ENCODE measurements at places on chromosomes 13 and 19. TPM values are rescaled to one million over a fixed set of nuclear protein-coding genes. Genes with fewer than 3 reads are reported as not detected.

Gene NAPSA
- 1.8 TPM for polyA plus RNA-seq

- no peaks in the 10 kb centered on the region for H3K36me3 ChIP-seq
- H3K4me3 ChIP-seq, result no peak overlapping the region
- no peak overlapping the region for H3K27ac ChIP-seq
- no peaks in the 10 kb centered on the region for H3K27me3 ChIP-seq
Observed at GRCh38 chr19:17091758-17092333, 16.3 kb downstream of the MYO9B start.

DNA sequence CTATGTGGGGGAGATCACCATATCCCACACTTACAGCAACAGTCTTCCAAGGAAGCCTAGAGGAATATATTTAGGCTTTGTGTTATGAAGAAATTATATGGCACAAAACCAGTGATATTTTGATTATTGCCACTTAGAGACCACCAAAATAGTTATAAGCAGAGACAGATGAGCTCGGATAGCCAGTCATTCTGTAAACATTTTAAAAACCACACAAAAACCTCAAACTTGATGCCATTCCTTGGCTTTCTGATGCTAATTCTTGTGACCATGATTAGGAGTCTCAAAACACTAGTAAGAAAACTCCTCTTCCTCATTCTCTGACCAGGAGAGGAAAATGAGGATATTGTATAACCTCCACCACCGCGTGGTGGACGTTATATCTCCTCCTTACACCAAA is 496.4 kb downstream of the FOXO1 start:
- H3K4me3 ChIP-seq, result no peak overlapping the region
- H3K27ac ChIP-seq, result no peak overlapping the region
- H3K27me3 ChIP-seq, result no peaks in the 10 kb centered on the region

DNA sequence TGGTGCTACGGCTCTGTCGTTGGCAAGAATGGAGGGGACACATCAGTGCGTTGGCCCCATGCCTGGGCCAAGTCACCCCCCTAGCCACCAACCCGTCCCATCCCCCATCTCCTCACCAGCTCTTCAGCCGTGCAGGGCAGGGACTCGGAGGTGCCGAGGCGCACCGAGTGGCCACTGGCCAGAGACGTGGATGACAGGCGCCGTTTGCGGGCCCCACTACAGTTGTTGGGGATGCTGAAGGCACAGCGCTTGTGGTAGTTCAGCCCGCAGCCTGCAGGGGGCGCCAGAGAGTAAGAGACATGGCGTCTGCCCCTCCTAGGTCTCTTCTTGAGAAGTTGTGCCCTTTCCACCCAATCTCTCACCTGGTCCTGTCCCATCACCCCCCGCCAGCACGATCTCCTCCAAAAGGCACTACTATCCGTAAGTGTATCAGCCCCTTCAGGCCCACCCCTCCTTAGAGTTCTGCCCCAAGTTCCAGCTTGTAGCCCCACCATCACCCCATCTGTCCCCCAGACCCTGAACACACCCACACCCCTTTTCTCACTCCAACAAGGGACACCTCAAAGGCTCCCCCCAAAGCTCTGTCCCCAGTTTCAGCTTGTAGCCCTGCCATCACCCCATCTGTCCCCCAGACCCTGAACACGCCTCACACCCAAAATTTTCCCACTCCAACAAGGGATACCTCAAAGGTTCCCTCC is 12.4 kb downstream of the PRKD2 start:
- peaks cover 13% of the 10 kb centered on the region for H3K36me3 ChIP-seq
- H3K27me3 ChIP-seq, result no peaks in the 10 kb centered on the region
- H3K27ac ChIP-seq, result no peak overlapping the region

Gene ZNF813
- polyA plus RNA-seq, result 0.45 TPM

GRCh38 chr13:20848944-20849343 is 53.6 kb downstream of the XPO4 start:
- no peak overlapping the region for H3K27ac ChIP-seq
- H3K4me3 ChIP-seq, result no peak overlapping the region
- no peak for DNase-seq
- no peaks in the 10 kb centered on the region for H3K4me1 ChIP-seq
- no peaks in the 10 kb centered on the region for H3K36me3 ChIP-seq

Gene MYPOP
- polyA plus RNA-seq, result 4.8 TPM

Data from small intestine (tissue), 16 donors.